ENCODE measurements at places on chromosomes 2 and 18.

- peak; percentile 94 for DNase-seq
These were observed 30.9 kb downstream of the MBP start for GRCh38 chr18:77101410-77102258.

DNA sequence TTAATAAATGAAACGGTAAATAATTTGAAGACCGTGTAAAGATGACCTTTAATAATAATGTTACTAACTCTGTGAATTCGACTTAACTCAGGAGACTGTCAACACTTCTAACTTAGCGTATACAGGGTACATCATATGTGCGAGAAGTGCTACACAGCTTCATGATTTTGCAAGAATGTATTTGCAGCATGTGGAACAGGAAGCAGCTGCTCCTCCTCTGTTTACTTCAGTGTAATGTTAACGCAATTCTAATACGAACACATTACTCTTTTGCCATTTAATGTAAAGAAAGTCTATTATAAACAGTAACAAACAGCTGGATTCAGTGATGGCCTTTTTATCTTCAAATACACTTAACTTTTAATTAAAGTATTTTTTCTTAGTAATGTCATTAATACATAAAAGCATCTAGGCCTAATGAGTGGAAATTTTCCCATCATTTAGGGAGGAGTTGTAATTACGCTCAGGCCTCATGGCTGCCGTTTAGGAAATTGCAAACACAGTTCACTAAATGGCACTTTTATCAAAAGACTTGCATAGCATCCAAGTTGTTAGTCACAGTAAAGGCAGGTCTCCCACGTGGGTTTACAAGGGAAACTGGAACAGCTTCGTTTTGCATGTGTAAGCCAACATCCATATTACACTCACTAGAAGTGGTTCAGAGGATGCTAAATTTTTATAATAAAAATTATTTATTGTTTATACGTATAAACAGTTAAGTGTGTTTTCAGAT, 635.7 kb downstream of the FBXO15 start:
- DNase-seq = no peak

GRCh38 chr2:43171789-43172188, 54.6 kb downstream of the ZFP36L2 start:
- DNase-seq = peak; percentile 30

DNA sequence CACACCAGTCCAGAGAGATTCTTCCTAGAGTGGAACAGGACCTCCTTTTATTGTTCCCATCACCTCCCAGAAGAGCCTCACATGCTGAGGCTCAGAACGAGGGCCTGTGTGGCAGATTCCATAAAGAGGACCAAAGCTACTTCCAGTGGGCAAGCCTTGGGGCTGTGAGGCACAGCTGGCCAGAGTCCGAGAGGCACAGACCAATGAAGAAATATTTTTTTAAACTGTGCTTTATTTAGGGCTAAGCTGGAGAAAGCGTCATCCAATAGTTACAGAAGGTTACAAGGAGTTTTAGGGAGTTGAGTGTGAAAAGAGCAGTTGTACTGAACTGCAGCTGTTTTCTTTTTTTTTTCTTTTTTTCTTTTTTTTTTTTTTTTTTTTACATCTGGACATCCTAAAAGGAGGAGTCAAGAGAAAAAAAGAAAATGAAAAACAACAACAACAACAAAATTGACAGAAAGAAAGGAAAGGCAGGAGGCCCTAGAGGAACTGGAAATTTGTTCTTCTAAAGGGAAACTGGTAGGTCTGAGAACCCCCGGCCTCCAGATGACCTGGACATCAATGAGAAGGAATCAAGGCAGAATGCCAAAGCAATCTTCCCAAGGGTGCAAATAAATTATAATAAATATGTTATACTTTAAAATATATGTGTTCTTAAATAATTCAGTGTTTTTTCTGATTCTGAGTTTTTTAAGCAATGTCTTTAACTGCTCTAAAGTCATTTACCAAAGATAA, 322.6 kb downstream of the CELF4 start:
- DNase-seq = no peak

DNA sequence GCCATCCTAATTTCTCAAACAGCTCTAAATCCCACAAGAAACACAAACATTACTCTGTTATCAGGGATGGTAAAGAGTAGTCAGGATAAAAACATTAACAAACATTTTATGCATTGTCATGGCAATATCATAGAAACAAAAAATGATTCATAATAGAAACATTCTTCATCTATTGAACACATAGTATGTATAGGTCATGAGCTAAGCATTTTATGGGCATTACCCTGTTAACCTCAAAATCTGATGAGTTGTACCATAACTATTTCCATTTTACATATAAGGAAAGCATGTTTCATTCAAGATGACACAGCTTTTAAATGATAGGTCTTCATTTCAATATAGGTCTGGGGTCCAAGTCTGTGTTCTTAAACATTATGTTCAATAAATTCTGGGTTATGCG, 344.9 kb downstream of the RND3 start:
- peak; percentile 38 for DNase-seq

DNA sequence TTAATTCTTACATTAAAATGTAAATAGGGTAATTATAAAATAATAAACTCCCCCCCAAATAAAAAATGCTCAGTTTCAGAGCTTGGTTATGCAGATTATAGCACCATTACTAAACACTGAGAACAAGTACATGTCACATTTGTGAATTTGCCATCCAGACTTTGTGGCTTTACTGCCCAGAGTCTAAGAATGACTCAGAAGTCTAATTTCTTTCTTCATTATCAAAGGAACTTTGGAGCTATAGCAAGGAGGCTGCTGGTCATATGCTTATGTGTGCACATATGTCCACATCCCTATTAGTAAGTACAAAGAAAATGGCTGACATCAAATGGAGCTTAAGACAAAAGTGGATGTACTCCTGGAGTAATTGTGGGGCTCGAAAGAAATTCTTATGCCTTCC, 248.5 kb upstream of the SESTD1 start:
- no peak for DNase-seq

DNA sequence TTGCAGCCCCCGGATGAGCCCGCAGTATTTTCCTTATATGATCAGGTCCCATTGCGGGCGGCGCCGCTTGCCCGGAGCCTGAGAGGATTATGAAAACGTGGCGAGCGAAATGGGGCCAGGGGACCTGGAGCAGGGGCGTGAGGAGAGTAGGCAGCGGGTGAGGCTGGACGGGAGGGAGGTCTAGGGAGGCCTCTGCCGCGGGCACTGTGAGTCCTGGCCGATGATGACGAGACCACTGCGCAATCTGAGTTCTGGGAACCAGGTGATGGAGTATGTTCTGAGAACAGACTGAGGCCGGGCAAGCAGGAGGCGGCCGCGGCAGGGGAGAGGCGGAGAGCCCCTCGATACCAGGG, 790 bp upstream of the ACAA2 start:
- peak; percentile 37 for DNase-seq

DNA sequence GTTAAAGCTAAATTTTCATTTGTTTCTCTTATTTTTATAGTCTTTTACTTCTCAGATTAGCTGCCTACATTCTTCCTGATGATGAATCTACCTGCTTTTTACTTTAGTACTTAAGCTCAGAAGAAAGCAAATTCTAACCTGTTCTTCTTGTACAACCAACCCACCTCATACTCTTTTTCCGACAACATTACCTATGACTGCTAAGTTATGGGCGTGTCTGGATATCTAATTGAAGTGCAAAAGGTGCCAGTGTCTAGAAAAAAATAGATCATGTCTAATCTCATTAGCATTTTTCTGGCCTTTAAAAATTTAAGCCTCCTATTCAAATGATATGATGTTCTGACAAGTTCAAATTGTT, 1.5 kb upstream of the RGPD4 start:
- DNase-seq = no peak

Data from ACHN (cell line).